ENCODE measurements at places on chromosomes 7 and 10. TPM values are rescaled to one million over a fixed set of nuclear protein-coding genes. Genes with fewer than 3 reads are reported as not detected.

GRCh38 chr10:43314626-43315495, 48.0 kb upstream of the RASGEF1A start:
- no peak for DNase-seq

DNA sequence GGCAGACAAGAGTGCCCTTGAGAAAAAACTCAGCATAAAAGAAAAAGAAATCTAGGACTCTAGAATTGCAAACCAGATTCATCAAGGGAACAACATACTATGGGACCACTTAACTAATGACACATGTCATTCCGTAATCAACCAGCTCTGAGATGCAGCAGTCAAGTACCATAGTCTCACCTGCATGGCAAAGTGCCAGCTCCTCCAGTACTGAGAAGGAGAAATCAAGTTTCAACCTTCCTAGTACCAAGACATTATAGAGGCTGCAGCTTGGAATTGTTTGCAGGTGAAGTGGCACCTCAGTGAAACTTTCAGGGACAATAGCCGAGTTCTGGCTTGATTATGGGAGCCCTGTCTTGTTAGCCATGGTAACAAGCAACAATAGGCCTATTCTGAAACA, 11.5 kb downstream of the STEAP1 start:
- DNase-seq, result no peak

The CLCN1 gene
- not detected for total RNA-seq

DNA sequence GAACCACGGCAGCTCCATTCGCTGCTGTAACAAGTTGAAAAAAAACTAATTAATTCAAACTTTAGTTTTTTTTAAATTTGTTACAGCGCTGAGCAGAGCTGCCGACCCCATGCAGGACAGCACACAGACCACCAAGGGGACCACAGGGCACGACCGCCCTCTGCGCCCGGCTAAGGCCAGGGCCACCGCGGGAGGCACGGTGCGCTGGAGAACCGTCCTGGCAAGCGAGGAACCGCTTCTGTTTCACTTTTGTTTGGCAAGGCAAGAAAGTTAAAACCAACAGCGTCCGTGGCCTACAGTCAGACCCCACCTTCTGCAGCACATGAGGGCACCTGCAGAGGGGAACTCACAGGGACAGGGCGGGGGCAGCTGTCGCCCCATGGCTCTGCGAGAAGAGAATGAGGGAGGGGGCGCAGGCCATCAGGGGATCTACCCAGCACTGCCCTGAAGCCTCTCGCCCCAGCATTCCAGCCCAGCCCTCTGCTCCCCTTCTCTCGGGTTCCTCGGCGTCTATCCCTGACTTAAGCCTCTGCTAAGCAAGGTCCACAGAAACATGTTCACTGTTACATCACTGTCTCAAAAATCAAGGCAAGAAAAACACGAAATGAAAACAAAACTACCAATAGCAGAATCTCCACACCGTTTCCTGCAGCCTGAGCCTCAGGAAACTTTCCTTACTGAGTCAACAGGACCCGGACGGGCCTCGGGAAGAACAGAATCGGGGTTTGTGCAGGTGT, 204.4 kb downstream of the DIP2C start:
- peak; percentile 31 for DNase-seq

GRCh38 chr7:24880886-24881285, 99.1 kb downstream of the OSBPL3 start:
- DNase-seq, result no peak

DNA sequence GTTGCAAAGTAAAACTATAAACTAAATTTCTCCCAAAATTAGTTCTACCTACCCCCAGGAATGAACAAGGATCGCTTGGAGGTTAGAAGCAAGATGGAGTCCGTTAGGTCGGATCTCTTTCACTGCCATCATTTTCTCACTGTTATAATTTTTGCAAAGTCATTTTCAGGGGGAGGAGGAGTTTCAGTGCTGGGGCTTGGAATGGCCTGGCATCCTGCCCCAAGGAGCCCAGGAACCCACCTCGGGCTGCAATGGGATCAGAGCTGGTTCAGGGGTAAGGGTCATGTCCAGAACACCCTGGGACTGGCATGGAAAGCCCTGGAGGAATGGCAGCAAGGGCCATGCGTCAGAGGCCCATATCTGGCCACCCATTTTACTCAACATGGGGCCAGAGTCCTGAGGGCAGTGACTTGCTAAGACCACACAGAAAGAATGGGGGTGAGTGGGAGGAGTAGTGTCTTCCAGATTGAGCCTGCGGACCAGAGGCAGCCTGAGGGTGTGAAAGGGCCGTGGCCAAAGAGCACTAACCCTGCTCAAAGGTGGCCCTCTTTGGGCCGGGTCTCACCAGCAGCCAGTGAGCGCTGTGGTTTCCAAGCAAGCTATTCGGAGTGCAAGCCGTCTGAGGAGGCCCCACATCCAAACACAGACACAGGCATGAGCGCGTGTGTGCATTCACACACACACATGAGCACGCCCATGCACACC, 31.8 kb downstream of the GPRIN2 start:
- no peak for DNase-seq

DNA sequence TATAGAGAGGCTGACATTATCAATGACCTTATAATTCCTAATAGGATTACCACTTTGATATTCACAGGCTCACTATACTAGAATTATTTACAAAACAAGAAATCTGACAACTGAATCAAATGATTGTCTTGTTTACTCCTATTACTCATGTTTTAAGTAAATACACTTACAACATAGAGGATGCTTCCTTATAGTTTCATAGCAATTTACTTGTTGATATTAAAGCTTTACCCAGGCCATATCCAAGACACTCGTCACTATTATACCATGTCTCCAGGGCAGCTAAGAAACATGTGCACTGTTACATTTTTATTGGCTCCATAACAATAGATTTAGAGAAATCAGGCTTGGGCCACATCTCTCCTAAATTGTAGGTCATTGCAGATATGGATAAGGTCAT, 276.9 kb downstream of the HGF start:
- DNase-seq, result no peak

- no peak for DNase-seq
These were observed 121.6 kb downstream of the PRKAG2 start for GRCh38 chr7:151755131-151755801.

GRCh38 chr7:50687575-50688225, 95.0 kb downstream of the GRB10 start:
- DNase-seq, result no peak

GRCh38 chr7:151631570-151631952, 111.9 kb upstream of the RHEB start:
- no peak for DNase-seq

The ITIH5 gene
- total RNA-seq, result not detected

- DNase-seq, result no peak
These were observed 136.3 kb downstream of the POLR1F start for GRCh38 chr7:19572566-19572965.

- DNase-seq, result no peak
These were observed 189.5 kb downstream of the ZNF438 start for GRCh38 chr10:30842185-30842584.

DNA sequence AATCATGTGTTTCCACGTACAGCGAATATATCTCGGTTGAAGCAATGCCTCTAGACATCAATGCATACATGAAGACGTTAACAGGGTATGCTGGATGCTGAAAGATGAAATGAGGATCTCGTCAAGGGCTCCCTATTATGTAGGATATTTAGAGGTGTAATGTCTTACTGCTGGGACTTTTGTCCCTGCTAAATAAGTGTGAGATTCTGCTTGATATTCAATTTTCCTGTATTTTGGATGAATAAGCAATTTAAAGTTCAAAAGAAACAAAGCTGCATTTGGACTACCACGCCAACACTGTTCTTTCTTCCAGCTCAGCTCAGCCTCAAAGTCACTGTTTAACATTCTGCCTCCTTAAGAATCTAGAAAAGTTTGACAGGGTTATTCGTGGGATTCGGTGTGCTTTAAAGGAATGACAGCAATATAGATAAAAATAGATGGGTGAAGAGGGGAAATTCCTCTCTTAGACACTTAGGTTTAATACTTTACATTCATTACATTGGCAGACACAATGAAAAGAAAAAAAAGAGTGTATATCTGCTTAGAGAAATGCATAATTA, 110.1 kb upstream of the RHEB start:
- DNase-seq, result no peak

DNA sequence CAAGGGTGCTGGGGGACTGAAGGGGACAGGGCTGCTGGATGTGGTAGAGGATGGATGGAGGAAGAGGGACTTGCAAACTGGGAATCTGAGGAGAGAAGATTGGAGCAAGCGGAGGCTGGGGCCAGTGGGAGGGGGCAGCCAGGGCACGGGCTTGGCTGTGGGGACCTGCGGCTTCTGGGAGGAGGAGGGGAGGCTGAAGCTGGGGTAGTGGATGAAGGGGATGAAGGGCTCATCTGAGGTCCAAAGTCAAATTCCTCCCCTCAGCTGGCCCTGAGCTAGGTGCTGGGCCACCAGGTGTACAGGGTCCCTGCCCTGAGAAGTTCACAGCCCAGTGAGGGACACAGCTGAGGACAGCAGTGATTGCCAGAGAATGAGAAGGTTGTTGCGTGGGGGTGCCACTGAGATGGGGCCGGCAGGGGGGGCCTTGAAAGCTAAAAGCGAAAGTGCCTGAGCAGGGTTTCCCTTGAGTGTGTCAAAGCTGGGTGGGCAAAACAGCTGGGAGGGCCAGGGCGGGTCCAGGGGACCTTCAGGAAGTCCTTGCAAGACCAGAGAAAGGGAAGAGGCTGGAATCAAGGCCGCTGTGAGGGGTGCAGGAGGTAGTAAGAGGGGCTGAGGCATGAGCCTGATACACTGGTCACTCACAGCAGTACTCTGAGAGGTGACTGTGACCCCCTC, 75.2 kb downstream of the MYL10 start:
- DNase-seq, result peak; percentile 50

The RARRES2 gene
- total RNA-seq, result not detected

The FAM25A gene
- total RNA-seq, result not detected

DNA sequence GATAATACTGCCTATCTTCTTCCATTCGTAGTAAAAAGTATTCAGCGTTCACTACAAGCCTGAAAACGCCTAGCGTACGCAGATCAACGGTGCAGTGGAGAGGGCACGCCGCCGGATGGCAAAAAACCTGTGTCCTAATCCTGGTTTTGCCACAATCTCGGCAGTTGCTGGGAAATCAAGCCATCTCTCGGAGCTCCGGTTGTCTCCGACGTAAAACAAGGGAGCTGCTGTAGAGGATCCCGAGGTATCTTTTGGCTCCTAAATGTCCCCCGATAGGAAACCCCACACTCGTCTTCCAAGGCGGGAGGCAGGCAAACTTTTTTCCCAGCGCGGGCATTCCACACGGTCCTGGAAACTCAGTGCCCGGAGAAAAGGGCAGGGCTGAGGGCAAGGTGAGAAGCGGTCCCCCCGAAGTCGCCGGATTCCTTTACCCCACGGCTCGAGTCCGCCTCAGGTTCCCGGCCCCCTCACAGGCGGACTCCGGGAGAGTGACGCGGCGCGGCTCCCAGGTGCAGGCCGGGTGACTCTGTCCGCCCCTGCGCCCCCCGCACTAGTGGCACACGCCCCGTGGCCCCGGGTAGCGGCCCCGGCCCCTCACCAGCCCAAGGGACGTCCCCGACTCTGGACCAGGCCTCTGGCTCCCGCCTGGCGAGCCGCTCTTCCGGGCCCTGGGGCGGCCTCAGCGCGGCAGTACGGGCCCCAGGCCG, 649 bp downstream of the IDE start:
- DNase-seq, result peak; percentile 14

The KIAA1217 gene
- not detected for total RNA-seq

DNA sequence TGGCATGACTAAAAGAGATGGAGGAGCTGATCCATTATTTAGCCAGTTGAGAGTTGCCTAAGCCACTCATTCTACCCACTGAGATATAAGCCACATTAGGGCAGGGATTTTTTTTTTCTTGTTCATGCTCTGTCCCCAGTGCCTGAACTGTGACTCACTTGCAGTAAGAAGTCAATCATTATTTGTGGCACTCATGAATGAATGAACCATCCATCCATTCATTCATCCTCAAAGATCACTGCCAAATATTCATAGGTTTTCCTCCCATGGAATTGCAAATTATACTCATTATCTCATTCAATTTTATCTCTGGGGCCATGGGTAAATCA, 22.8 kb upstream of the ARID5B start:
- DNase-seq, result no peak

The GPAM gene
- total RNA-seq, result 8.4 TPM

DNA sequence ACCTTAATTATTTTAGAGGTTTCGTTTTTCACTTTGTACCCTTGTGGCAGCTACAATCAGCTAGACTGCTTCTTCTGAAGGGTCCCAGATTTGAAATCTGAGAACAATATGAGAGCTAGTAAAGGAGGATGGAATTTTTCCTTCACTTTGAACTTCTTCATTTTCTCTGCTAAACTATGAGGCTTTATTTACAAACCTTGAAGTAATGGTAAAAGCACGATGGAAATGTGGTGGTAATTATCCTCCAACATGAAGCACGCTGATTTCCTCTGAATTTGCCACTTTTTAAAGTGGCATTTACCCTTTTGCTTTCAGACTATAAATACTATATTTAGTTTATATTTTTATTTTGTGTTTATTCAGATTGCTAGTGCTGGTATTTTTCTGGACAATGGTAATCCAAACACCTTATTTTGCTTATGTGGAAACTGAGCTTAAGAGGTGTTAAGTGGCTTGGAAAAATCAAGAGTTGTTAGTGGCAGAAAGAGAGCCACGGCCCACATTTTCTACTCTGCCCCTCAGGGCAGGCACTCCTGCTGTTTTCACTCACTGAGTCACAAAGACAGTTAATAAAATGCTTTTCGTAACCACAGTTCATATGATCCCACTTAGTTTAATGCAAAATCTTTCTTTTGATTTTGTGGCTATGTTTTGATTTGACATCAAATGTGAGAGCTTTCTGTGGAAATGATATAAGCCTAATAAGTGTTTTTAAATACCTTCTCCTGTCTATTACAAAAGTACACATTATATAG, 2.7 kb downstream of the SSMEM1 start:
- no peak for DNase-seq

DNA sequence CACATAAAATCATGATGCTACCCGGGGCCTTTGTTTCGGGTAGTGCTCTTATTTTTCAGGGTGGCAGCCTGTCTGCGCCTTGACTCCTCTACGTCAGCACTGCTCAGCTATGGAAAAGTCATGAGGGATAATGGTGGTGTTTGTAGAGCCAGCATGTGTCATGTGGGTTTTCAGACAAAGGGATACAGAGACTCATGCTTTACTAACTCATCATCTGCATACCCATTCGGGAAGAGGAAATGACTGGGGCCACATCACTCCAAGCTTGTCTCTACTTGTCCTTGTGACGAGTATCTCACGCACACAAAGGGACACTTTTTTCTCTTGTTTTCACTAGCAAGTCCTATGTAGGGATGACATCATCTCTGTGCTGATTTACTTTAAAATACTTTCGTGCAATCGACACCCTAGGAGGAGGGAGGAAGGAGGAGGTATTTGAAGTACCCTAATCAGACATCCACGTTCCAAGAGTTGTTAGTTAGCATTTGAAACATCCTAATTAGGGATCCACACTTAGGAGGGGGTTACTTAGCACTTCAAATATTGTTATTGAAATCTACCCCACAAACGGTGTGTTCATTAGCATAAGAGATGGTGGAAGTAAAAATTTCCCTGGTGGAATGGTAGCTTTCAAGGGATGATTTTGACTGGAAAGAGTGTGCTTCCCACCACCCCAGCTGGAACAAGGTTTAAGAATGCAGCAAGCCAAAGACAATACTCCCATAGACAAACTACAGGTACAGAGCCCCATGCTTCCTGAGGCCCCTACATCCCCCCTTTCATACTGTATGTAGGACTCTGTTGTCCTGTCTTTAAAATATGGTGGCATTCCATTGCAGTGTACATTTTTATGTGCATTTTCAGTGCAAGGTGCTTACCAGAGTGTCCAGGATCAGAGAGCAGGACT, 52.0 kb downstream of the THNSL1 start:
- no peak for DNase-seq

Measured in naive thymus-derived CD8-positive, alpha-beta T cell (primary cell).